Naive thymus-derived CD8-positive, alpha-beta T cell (primary cell): ENCODE measurements at places on chromosomes 5 and 9.

GRCh38 chr5:1466631-1467265 is 21.5 kb upstream of the SLC6A3 start:
- no peak for DNase-seq

DNA sequence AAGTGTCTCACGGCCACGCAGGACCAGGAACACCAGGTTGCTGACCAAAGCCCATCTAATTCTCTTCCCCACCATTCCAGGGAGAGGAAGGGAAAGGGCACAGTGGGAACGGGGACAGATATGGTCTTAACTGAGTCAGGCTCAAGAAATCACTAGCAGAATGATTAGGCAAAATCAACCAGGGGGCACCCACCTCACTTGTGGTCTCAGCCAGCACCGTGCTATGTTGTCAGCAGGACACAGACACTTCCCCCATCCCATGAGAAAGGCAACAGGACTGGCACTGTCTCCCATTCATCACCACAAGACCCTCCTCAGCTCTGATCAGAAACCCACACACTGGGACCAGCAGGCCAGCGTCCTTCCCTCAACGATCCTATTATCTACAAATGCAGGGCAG is 2.9 kb downstream of the BICD2 start:
- DNase-seq = no peak

DNA sequence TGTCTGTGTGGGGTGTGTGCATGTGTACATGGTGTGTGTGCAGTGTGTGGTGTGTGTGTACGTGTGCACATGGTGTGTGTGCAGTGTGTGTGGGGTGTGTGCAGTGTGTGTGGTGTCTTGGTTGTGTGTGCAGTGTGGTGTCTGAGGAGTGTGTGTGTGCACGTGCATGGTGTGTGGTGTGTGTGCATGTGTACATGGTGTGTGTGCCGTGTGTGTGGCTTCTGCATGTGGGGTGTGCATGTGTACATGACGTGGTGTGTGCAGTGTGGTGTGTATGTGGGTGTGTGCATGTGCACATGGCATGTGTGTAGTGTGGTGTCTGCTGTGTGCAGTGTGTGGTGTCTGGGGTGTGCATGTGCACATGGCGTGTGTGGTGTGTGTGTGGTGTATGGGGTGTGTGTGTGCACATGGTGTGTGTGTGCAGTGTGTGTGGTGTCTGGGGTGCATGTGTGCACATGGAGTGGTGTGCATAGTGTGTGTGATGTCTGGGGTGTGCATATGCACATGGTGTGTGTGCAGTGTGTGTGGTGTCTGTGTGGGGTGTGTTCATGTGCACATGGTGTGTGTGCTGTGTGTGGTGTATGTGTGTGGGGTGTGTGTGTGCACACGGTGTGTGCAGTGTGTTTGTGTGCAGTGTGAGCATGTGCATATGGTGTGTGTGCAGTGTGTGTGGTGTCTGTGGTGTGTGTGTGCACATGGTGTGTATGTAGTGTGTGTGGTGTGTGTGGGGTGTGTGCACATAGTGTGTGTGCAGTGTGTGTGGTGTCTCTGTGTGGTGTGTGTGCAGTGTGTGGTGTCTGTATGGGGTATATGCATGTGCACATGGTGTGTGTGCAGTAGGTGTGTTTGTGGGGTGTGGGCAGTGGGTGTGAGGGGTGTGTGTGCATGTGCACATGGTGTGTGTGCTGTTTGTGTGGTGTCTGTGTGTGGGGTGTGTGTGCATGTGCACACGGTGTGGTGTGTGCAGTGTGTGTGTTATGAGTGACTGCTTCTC is 40.6 kb upstream of the ZNG1F start:
- DNase-seq = no peak

GRCh38 chr9:36788534-36788933 is 215.8 kb downstream of the MELK start:
- no peak for DNase-seq

GRCh38 chr5:32511776-32512374 is 67.3 kb upstream of the ZFR start:
- DNase-seq = no peak
